Iris pigment epithelial cell (primary cell): ENCODE measurements at places on chromosomes 6 and 20.
A peak's percentile ranks its signal among the peaks of the same experiment; 100 is the strongest.

- DNase-seq = no peak
These were observed 143.3 kb upstream of the MAP3K7 start for GRCh38 chr6:90730151-90730673.

GRCh38 chr6:155085582-155086257, 90.6 kb downstream of the TIAM2 start:
- peak; percentile 66 for DNase-seq

- DNase-seq = no peak
These were observed 258.1 kb downstream of the CLIC5 start for GRCh38 chr6:45757443-45758130.

DNA sequence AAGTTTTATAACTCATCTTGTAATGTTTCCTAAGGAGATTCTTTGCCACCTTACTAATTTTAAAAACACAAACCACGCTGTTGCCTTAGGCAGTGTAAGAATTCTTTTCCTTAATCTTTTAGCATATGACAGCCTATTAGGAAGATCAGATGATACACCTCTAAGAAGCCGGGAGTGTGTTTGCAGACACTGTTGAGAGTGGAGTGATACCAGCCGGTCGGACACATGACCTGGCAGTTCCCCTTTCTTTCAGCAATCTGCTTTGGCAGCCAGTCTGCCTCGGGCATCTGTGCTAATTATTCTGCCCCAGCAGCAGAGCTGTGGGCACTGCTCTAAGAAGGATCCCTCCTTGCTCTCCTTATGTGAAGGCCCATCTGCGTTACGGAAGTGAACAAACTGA, 50.9 kb downstream of the PLCB4 start:
- no peak for DNase-seq

DNA sequence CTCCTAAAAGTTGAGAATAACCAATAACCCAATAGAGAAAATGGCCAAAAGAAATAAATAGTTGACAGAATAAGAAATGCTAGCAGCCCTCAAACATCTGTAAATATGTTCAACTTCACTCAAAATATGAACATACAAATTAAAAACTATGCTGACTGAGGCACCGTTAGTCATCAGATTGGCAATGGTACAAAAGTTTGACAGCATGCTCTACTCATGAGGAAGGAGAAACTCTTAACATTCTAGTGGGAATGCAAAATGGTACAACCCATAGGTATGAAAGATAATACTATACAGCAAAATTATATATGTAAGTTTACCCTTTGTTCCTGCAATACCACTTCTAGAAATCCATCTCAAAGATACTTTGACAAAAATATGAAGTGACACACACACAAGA, 1.6 kb upstream of the ZSCAN12 start:
- peak; percentile 73 for DNase-seq
